ENCODE measurements at places on chromosomes 4 and X. TPM values are rescaled to one million over a fixed set of nuclear protein-coding genes. Genes with fewer than 3 reads are reported as not detected.

The NONO gene
- 665 TPM for total RNA-seq

- DNase-seq, result no peak
- H3K27me3 ChIP-seq, result no peaks in the 10 kb centered on the region
- H3K4me3 ChIP-seq, result no peak overlapping the region
- no peak overlapping the region for H3K27ac ChIP-seq
- no peaks in the 10 kb centered on the region for H3K4me1 ChIP-seq
Observed at GRCh38 chrX:16797358-16797757, 11.1 kb downstream of the TXLNG start.

- peak overlapping the region; percentile 86 for H3K27ac ChIP-seq
- no peak for DNase-seq
Observed at GRCh38 chr4:2850966-2851798, 7.5 kb downstream of the ADD1 start.

GRCh38 chr4:107317611-107318010 is 281.5 kb upstream of the DKK2 start:
- no peaks in the 10 kb centered on the region for H3K4me1 ChIP-seq
- no peak overlapping the region for H3K27ac ChIP-seq
- no peaks in the 10 kb centered on the region for H3K36me3 ChIP-seq
- no peaks in the 10 kb centered on the region for H3K27me3 ChIP-seq

GRCh38 chr4:33886356-33886755 is 2358.0 kb downstream of the ARAP2 start:
- DNase-seq, result no peak
- H3K4me3 ChIP-seq, result no peak overlapping the region
- peaks cover 10% of the 10 kb centered on the region for H3K4me1 ChIP-seq

The SATL1 gene
- total RNA-seq, result 0.22 TPM

- H3K27ac ChIP-seq, result no peak overlapping the region
- DNase-seq, result peak; percentile 44
- H3K36me3 ChIP-seq, result peaks cover 39% of the 10 kb centered on the region
- peaks cover 11% of the 10 kb centered on the region for H3K4me1 ChIP-seq
Observed at GRCh38 chr4:25234390-25235370, 847 bp downstream of the PI4K2B start.

GRCh38 chrX:12979616-12980015 is 4.7 kb downstream of the TMSB4X start:
- no peaks in the 10 kb centered on the region for H3K27me3 ChIP-seq
- no peak overlapping the region for H3K4me3 ChIP-seq
- peaks cover 30% of the 10 kb centered on the region for H3K4me1 ChIP-seq
- no peak overlapping the region for H3K27ac ChIP-seq

DNA sequence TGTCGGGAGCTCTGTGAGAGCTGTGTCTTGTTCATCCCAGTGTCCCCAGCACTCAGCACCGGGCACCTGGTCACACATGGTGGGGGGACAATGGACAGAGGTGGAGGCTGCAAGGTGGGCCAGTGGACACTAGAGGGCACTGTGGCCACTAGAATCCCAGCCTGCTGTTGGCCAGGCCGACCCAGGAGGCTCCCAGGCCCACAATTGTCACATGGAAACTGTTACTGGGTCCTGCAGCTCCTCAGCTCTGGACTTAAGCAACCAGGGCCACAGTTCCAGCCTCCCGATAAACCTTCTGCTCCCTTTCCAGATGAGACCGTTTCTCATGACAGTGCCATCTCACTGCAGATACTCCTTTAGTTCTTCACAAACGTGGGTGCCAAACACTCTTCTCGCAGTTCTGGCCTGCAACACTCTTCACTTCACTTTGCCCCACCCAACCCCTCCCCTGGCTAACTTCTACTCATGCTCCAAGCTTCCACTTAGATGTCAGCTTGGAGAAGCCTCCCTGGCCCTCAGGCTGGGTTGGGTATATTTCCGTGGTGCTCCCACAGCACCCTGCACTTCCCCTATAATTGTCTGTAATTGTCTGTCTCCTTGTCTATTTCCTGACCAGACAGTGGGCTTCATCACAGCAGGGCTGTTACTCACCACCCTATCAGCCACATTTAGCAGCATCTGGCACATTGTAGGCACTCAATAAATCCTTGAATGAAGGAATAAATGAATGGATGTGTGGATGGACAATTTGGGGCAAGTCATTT is 3.5 kb upstream of the IQSEC2 start:
- peaks cover 38% of the 10 kb centered on the region for H3K4me1 ChIP-seq
- H3K4me3 ChIP-seq, result no peak overlapping the region
- peak; percentile 69 for DNase-seq
- H3K27me3 ChIP-seq, result no peaks in the 10 kb centered on the region
- no peak overlapping the region for H3K27ac ChIP-seq

The MTMR8 gene
- 6.1 TPM for total RNA-seq

DNA sequence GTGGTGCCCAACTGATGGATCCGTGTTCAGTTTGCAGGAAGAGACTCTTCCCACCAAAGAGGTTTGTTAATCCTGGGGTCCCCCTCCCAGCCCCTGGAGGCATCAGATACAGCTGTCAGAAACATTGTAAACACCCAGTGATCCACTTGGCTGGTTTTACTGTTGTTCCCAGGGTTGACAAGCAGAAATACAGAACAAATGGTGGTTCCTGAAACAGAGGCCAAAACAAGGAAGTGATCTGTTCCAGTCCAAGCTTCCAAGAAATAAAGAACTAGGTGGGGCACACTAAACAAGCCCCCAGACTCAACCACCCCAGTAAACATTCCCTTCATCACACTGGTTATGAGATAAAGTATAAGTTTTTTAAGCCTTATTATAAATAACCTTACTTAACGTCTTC is 1.4 kb downstream of the TMLHE start:
- peaks cover 5% of the 10 kb centered on the region for H3K36me3 ChIP-seq
- H3K27me3 ChIP-seq, result no peaks in the 10 kb centered on the region
- no peak overlapping the region for H3K4me3 ChIP-seq
- DNase-seq, result no peak
- H3K27ac ChIP-seq, result no peak overlapping the region
- H3K4me1 ChIP-seq, result peaks cover 11% of the 10 kb centered on the region

- no peak for DNase-seq
- H3K36me3 ChIP-seq, result peaks cover 24% of the 10 kb centered on the region
- H3K27ac ChIP-seq, result no peak overlapping the region
- no peaks in the 10 kb centered on the region for H3K27me3 ChIP-seq
Observed at GRCh38 chrX:46994096-46994495, 81.9 kb downstream of the JADE3 start.

GRCh38 chrX:140815868-140816267 is 106.3 kb downstream of the LINC00632 start:
- peaks cover 38% of the 10 kb centered on the region for H3K36me3 ChIP-seq
- no peak overlapping the region for H3K27ac ChIP-seq
- H3K27me3 ChIP-seq, result no peaks in the 10 kb centered on the region
- peaks cover 23% of the 10 kb centered on the region for H3K4me1 ChIP-seq
- H3K4me3 ChIP-seq, result no peak overlapping the region

DNA sequence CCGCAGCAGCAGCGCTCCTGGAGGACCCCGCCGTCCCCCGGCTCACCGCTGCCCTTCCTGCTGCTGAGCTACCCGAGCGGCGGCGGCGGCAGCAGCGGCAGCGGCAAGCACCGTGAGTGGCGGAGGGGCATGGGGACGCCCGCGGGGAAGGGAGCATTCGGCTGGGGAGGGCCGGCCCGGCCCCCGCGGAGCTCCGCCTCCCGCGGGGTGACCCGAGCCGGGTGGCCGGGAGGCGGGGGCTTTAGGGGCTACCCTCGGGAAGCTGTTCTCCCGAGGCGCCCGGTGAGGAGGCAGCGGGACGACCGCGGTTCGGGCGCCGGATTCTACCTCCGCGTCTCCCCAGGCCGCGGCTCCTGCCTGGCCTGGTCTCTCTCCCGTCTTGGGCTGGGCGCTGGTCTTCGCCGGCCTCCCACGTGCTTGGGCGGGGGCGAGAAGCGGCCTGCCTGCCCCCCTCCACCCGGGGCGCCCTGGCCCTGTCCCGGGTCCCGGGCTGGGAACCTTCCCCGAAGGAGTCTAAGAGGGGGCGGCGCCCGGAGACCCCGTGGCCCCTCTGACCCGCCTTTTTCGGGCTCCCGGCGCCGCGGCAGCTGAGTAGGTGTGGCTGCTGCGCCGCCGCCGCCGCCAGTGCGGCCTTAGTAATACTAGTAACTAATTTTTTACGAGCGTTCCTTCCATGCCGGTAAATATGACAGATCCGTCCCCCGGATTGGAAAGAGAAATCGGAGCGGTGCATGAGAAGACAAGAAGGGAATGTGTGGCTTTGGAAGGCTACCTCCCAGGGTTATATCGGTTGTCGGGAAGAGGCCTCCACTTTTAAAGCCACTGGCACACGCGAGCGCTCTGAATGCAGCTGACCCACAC is 16.4 kb upstream of the RUFY3 start:
- H3K4me1 ChIP-seq, result peaks cover 22% of the 10 kb centered on the region
- H3K27me3 ChIP-seq, result peaks cover 3% of the 10 kb centered on the region
- no peaks in the 10 kb centered on the region for H3K36me3 ChIP-seq
- H3K4me3 ChIP-seq, result peak overlapping the region; percentile 86
- peak; percentile 78 for DNase-seq

DNA sequence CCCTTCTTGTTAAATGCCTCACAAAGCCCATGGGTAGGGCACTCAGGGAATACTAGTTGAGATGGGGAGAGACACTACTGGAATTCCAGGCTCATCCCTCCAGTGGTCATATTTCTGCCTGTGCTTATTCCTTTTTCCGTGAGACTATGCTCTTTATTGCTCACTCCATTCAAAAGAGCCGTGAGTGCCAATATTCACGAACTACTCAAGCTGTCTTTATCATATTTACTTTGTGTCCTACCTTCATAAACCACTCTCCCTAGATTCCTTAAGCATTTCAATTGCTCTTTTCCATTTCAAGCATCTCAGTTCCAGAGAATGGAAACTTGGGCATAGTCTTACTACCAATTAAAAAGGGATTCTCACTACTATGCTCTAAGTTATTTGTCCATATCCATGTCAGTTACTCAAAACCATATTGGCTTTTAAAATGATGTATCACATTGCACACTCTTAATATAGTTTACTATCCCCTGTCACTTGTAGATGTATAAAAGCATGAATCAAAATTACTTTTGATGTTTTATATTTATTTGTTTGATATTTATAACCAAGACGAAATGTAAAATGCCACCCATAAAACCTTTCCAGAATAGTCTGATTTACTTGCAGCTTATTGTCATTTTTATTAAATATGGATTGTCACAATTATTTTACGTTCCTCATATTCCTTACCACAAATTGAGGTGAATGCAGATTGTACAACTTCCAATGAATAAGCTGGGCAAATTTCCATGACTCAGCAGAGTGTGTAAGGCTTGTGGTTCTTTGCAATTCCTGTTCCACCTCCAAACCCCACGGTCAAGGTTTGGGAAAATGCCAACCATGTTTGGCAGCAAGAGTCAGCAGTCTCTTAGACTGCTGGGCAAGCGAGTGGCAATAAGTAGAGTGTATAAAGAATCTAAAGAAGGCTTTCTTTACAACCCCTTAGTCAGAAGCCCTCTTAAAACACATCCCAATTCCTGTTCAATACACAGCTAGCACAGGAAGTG is 24.4 kb downstream of the ENOX2 start:
- H3K27me3 ChIP-seq, result no peaks in the 10 kb centered on the region
- no peaks in the 10 kb centered on the region for H3K36me3 ChIP-seq
- H3K27ac ChIP-seq, result no peak overlapping the region
- peaks cover 11% of the 10 kb centered on the region for H3K4me1 ChIP-seq
- no peak overlapping the region for H3K4me3 ChIP-seq
- no peak for DNase-seq

DNA sequence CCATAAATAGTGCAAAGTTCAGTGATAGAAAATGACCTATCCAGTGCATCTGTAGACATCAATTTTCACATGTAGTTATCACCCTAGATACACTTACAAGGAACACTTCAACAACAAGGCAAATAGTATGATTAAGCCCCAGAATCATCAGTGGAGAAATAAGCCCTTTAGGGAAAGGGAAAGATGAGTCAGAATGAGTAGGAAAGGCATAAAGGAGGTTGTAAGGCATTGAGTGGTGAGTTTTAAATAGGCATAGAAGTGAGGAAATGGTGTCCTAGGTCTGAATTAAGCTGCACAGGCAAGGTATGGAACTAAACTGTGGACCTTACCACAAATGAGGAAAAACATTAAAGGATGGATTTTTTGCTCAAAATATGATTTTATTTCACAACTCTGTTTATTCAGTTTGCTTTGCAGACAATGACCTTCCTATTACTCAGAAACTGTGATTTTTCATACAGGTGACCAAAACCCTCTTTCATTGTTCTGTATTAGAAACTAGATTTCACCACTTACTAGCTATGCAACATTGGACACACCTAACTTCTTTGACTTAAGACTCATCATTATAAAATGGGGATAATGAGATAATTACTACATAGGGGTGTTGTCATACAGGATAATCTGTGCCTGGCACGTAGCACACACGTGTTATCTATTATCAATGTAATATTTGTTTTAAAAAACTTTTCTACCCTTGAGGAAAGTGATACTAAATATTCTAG is 57.0 kb upstream of the MAP9 start:
- no peak for DNase-seq
- no peaks in the 10 kb centered on the region for H3K4me1 ChIP-seq
- peaks cover 93% of the 10 kb centered on the region for H3K27me3 ChIP-seq
- H3K36me3 ChIP-seq, result peaks cover 1% of the 10 kb centered on the region

DNA sequence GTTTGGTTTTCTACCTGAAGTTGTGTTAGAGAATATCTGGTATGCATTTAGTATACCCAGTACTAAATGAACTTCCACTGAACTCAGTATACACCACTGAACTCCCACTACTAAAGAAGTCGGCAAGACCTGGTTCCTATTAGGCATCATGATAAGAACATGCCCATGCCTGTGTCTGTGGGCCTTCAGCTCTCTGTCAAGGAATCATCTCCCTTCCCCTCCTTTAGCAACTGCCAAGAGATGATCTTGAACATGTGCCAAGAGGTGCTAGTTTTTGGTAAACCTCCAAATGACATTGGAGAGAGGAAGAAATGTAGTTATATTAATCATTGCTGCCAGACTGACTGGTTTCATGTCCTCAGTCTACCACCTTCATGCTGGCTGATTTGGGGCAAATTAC is 113.2 kb downstream of the ATP10D start:
- H3K36me3 ChIP-seq, result no peaks in the 10 kb centered on the region
- H3K4me3 ChIP-seq, result no peak overlapping the region
- no peak overlapping the region for H3K27ac ChIP-seq
- no peaks in the 10 kb centered on the region for H3K27me3 ChIP-seq

DNA sequence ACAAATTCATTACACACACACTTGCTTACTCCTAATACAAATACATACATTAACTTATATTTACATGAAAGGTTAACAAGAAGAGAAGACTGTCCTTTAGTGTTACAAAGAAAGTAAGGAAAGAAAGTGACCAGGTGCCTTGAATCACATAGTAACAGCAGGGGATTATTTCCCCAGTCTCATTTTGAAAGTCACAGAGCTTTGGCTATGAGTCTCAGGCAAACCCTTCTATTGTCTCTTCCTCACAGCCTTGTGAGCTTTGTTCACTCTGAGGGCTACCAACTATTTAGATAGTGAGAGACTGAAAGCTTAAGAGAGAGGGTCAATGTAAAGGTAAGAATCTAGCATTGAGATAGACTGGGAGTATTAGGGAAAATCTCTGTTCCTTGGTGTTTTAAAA is 161.6 kb downstream of the NPNT start:
- no peak overlapping the region for H3K4me3 ChIP-seq
- no peaks in the 10 kb centered on the region for H3K27me3 ChIP-seq
- H3K36me3 ChIP-seq, result no peaks in the 10 kb centered on the region
- no peak for DNase-seq
- H3K4me1 ChIP-seq, result peaks cover 29% of the 10 kb centered on the region

Measured in WTC11 (cell line).